Activated naive CD4-positive, alpha-beta T cell treated with anti-CD3 and anti-CD28 coated beads, Interleukin-2, amount 10 ng/mL, durations not matched to agents 7 days and 5 days (primary cell): ENCODE measurements at places on chromosomes 6 and 20.

DNA sequence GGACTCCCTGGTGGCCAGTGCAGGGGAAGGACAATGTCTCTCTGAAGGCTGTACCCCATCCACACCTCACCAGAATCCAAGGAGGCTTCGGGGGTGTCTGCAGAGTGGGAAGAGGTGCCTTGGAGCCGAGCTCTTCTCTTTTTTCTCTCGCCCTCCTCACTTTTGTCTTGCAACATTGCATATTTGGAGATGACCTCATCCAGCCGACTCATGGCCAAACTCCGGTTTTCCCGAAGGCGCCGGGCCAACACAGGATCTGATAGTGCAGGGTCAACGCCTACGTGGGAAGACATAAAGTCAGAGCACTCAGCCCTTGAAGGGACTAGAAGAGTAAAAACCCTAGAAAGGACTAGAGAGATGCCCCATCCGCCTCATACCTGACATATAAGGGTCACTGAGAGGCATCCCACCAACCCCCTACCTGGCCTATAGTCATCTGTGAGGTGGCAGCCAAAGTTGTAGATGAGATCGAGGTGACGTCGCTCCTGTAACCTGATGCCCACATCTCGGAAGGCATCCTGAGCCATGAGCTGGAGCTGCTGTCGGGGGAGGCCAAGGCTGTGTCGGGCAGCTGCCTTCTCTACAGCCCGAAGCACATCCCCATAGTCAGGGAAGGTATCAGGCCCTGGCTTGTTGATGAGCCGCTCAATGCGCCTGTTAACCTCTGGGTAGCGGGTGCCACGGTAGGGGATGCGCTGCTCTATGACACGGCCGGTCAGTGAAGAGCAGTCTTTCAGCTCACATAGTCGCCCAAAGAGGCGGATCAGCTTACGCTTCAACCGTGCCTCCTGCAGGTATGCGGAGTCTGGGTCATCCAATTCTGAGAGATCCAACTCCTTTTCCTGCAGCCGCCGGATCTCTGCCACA lies 3.0 kb upstream of the ZBTB22 start:
- no peak for DNase-seq

DNA sequence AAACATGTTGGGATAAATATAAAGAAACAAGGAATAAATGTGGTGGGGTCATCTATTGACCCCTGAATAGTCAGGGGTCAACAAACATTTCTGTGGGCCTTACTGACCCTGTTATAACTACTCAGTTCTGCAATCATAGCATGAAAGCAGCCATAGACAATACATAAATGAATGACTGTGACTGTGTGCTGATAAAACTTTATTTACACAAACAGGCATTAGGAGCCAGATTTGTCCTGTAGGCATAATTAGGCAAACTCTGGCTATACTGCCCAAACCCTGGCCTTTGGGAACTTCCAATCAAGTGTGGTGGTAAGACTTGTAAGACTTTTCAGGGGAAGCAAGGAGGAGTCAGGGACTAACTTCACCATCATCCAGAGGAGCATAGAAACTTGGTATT lies 222.7 kb downstream of the KHDC1L start:
- DNase-seq = no peak

DNA sequence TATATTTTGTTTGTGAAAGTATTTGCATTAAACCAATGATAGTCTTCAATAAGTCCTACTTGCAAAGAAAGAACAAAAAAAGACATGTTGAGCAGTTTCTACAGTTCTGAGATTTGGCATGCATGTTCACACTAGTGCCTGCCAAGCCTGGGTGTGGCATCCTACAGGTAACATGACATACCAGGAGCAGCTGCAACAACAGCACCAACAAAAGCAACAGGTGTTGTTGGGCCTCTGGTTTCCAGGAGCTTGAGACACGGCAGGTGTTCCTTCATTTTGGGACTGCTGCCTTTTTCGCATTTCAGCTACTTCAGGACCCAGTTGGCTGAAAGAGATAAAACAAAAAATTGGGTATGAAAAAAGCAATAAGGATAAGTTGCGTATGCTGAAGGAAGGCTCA lies 41.2 kb upstream of the MTRF1L start:
- no peak for DNase-seq

DNA sequence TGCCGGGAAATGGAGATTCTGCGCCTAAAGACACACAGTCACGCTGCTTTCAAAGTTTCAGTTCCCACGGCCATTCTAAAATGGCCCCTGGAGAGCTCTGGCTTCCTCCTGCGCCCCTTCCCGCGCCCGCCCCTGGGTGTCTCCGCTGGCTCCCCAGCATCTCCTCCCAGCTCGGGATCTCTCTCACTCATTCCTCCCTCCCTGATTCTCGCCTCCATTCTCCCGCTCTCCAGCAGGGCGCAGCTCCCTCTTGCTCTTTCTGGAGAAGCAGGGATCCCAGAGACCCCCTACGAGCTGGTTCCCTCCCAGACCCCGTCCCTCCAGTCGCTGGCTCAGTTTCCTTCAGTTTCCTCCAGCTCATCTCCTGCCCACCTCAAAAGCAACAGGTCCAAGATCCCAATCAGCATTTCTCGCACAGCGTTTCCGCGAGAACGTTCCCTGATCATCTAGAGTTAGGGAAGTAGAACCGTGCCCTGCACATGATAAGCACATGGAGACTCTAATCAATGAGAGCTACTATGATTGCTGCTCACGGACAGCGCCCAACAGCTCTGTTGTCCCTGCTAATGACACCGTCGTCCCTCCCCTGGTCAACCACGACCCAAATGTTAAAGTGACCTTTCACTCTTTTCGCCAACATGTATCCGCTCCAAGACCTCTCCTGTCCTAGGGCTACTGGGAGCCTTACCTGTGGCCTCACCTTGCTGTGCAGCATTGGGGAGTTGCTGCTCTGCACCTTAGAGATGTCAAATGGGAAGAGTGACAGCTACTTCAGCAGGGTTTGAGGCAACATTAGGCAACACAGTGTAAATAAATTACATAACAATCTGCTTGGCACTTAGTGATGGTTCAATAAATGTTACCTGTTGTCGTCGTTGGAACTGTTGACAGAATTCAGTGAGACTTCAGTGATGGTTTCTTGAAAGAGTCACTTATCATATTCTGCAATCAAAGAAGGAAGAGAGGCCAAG lies 218.5 kb upstream of the QKI start:
- no peak for DNase-seq
